Bronchial smooth muscle cell (primary cell): ENCODE measurements at places on chromosomes 5 and 9. TPM values are rescaled to one million over a fixed set of nuclear protein-coding genes. Genes with fewer than 3 reads are reported as not detected.

The INSL4 gene
- not detected in 2 replicates for total RNA-seq

The IL13 gene
- 0.16 TPM in 1 of 2 replicates, not detected in the other for total RNA-seq

The TAF11L7 gene
- not detected in 2 replicates for total RNA-seq

The TCERG1 gene
- total RNA-seq, result 10.6 and 20.6 TPM in 2 replicates

The CACNA1B gene
- total RNA-seq, result under 0.01 TPM in 2 replicates

The LRRC19 gene
- not detected in 2 replicates for total RNA-seq
